Parietal lobe (tissue), 2 donors: ENCODE measurements at places on chromosomes 3 and 15. TPM values are rescaled to one million over a fixed set of nuclear protein-coding genes. Genes with fewer than 3 reads are reported as not detected.

CFAP91 gene
- total RNA-seq = 13.5 TPM

EBLN2 gene
- total RNA-seq = 22.5 TPM

SOX14 gene
- total RNA-seq = not detected

CRYGS gene
- 7.2 TPM for total RNA-seq

KBTBD12 gene
- total RNA-seq = 3.8 TPM

IL16 gene
- 1.3 TPM for total RNA-seq

CHDH gene
- total RNA-seq = 1.3 TPM

PLIN1 gene
- 0.31 TPM for total RNA-seq

GPX1 gene
- total RNA-seq = 62.0 TPM

MYRIP gene
- 10.0 TPM for total RNA-seq

LRRC31 gene
- total RNA-seq = not detected

DUOXA2 gene
- not detected for total RNA-seq

SFMBT1 gene
- 31.9 TPM for total RNA-seq

FAM107A gene
- 19.7 TPM for total RNA-seq

ECT2 gene
- total RNA-seq = 17.8 TPM

CKMT1B gene
- total RNA-seq = 11.9 TPM

SMCO1 gene
- not detected for total RNA-seq

FAM219B gene
- total RNA-seq = 89.2 TPM

PLSCR4 gene
- total RNA-seq = 7.5 TPM

TRAT1 gene
- not detected for total RNA-seq

PLA2G4E gene
- not detected for total RNA-seq

TBC1D2B gene
- 22.8 TPM for total RNA-seq

MOBP gene
- total RNA-seq = 0.63 TPM

ACKR2 gene
- not detected for total RNA-seq
